Amygdala (tissue), 56 donors: ENCODE measurements at places on chromosomes 12 and 14.
A peak's percentile ranks its signal among the peaks of the same experiment; 100 is the strongest.

DNA sequence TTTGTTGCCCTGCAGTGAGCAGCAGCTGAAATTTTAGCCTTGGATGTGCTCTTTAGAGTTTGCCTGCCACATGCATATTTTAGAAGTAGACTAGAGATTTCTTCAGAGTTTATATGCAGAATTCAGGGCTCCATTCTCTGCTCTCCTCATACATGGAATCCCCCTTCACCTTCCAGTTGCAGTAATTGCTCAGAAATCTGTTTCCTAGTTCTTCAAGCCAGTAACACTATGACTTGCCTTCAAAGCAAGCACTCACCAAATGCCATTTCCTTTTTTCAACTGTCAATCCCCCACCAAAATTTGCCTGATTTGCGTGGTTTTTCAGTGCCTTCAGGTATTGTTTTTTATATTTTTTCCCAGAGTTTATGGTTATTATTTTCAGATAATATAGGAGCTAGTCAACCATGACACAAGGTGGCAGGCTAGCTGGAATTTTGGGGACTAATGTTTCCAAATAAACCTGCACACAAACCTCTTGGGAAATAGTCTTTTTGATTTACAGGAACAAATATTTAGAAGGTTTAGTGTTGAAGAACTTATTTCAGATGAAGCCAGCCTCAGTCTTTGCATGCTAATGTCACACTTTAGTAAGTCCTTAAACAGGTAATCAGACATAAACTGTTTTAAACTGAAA lies 79.2 kb downstream of the ASCL1 start:
- no peak for DNase-seq

- DNase-seq, result no peak
These were observed 8.6 kb upstream of the ANKRD9 start for GRCh38 chr14:102518063-102518648.

GRCh38 chr12:26599096-26599695 lies 233.8 kb downstream of the ITPR2 start:
- no peak for DNase-seq

- peak; percentile 30 for DNase-seq
These were observed 124.8 kb upstream of the MAP1LC3B2 start for GRCh38 chr12:116434155-116435011.

- DNase-seq, result no peak
These were observed 26.9 kb downstream of the BCL11B start for GRCh38 chr14:99244941-99245563.

DNA sequence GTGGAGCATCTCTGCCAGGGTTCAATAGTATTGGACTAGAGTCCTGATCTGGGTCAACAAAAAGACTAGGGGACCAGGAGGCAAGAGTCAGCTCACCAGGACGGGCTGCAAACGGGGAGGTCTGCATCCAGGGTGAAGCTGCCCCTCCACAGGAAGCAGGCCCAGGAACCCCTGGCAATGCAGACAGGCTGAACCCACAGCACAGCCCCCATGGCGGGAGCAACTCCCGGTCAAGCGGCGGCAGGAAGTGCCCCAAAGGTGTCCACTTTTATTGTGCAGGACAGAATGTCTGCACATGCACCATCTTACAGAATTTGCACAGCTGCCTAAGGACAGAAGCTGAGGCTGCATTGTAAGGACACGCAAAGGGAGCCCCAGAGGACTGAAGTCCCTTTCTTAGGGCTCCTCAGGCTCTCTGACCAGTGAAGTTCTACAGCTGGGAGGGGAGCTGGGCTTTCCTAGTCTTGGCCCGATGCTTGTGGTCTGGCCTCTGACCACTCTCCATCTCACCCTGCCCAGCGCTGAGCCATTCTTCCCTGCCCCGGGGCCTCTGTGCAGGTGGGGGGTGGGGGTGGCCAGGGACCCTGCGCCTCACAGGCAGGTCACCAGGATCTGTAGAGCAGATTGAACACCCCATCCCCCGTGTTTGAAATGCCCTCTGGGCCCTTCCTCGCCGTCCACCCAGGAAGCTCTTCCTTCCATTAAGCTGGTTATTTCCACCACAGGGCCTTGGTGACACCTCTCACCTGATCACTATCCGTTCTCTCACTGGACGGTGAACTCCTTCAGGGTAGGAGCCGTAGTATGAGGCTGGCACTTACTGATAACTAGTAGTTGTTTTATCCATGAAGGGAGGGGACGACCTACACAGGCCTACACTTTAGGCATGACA lies 75.9 kb downstream of the NINJ2 start:
- no peak for DNase-seq

GRCh38 chr12:6635375-6635855 lies 344 bp downstream of the LPAR5 start:
- no peak for DNase-seq

DNA sequence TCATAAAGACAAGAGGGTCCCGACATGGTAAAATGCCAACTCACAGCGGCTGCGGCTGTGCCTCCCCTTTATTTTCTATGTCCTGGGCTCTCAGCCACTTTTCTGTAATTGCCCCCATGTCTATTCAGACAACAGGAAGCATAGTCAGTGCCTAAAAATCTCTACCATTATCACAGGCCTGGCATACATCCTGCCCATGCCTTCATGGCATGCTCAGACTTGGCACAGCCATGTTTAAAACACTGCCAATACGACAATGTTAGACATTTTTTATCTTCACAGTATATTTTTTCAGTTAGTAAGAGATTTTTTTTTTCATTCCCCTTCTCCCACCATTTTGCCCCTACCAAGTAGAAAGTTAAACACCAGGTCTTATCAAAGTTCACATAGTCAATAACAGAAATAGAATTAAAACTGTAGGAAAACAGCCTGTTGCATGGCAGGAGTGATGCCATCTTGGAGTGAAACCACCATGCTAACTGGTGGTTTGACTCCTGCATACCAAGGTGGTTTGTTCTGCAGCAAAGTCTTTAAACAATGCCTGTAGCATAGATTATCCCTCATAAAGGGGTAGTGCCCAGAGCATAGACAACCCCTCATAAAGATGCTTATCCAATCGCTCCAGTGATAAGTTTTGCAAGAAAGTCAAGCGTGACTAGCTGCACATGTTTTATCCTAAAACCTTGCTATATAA lies 18.9 kb upstream of the CERS5 start:
- no peak for DNase-seq

DNA sequence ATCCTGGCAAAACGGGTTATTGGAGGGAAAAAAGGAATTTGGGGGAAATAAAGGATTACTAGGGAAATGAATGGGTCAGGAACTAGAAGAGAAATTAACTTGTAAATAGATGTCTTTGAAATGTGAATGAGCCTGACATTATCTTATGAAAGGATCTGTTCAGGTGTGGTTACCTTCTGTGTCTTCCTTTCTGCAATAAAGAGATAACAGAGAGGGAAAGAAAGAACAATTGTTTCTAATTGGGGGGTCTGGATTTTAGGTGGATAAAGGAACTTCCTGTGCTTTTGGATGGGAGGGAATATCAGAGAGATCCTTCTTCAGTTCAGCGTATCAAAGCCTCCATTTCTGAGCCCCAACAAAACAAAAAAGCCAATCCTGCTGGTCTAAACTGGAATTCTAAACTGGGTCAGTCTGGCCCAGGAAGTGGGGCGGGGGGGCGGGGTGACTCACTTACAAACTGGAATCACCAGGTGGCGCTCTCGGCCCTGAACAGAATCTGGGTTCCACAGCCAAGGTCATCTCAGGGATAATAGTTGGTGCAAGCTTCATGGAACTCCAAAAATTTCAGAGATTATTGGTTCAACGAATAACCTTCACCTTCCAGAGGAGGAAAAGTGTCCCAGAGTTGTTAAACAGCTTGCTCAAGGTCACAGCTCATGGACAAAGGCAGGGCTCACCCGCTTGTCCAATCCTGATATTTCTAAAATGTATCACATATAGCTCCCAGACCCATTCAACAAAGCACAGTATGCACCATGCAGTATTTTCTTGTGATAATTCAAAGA lies 15.2 kb upstream of the PEBP1 start:
- DNase-seq, result peak; percentile 66

- DNase-seq, result peak; percentile 67
These were observed 394 bp upstream of the AMIGO2 start for GRCh38 chr12:47079981-47080724.

DNA sequence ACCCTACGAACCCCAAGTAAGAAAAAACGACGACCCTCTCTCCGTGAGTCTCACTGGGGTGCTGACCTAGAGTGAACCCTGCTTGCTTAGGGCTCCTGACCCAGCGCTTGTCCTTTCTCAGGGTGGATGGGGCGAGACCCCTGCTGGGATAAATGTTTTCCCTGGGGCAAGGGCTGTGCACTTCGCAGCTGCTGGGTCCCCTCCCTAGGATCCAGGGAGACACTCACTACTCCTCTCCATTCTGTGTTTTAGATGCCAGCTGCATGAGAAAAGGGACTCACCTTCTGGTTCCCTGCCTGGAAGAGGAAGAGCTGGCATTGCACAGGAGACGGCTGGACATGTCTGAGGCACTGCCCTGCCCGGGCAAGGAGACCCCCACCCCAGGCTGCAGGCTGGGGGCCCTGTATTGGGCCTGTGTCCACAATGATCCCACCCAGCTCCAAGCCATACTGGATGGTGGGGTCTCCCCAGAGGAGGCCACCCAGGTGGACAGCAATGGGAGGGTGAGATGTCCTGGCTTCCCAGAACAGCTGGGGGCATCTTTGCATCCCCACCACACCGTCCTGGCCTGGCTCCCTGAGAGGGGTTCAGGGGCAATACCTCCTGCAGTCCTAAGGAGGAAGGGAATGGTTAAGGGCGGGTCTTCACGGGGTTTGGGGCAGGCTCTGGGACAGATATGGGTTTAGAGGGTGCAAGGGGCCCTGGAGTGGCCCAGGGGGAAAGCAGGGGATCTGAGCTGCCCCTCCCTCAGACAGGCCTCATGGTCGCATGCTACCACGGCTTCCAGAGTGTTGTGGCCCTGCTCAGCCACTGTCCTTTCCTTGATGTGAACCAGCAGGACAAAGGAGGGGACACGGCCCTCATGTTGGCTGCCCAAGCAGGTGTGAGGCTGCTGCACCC lies 663 bp downstream of the ANKRD33 start:
- DNase-seq, result no peak

GRCh38 chr12:111557271-111558106 lies 41.6 kb downstream of the ATXN2 start:
- DNase-seq, result no peak

DNA sequence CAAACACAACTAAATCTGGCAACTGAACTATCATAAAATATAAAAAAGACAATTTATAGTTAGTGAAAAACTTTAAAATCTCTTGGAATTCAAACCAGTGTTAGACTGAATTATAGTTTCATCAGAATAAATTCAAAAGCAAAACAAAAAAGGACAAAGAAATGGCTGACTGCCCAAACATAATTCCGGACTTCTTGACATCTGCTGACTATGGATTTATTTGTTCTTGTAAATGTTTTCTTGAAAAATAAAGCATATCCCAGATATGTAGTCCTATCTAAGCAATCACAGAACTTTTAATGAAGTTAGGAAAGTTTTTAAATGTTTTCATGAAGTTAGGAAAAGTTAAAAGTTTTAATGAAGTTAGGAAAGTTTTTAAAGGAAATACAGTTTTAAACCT lies 45.8 kb upstream of the CNTN1 start:
- no peak for DNase-seq

GRCh38 chr14:99517643-99518381 lies 36.6 kb downstream of the CCNK start:
- no peak for DNase-seq

DNA sequence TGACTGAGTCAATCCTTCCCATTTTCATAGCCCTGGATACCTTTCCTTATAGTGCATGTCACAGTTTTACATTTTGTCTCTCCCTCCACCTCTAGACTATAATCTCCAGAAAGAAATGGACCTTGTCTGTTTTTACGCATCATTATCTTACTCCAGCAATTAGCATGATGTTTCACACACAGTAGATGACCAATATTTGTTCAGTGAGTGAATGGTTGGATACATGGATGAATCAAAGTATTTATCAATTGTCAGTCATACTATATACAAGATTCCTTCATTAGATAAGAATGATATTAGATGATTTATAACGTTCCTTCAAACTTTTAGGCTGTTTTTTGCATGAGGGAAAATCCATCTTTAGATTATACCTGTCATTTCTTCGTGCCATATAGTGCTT lies 61.1 kb downstream of the PTHLH start:
- DNase-seq, result no peak

- no peak for DNase-seq
These were observed 37.8 kb downstream of the PROX2 start for GRCh38 chr14:74838166-74838565.

DNA sequence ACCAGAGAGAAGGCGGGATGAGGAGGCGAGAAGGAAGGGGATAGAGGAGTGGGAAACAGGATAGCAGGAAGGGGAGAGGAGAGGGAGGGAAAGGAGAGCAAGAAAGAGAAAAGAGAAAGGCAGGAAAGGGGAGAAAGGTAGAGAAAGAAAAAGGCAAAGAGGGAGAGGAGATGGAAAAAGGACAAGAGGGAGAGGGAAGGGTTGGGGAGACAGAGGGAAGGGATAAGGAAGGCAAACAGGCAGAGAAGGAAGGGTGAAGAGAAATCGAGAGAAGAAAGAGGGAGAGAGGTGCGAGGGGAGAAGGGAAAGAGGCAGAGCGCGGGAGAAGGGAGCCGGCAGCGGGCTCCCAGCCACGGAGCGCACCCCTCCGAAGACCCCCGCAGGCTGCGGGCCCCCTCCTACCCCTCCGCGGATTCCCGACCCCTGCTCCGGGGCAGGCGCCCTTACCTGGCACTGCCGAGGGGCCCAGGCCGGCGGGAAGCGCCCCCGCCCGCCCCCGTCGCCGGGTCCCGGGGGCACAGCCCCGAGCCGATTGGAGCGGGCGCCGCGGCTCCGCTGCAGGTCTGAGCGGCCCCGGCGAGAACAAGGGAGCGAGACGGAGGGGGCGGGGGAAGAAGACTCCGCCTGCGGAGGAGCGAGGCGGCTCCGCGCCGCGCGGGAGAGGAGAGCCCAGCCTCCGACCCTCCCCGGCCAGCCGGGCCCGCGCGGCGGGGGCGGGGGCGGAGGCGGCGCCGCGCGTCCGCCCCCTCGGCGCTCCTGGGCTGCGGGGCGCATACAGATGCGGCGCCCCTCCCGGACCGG lies at the start of gene CDH24:
CDH24 (minus strand) TSS at position 565 of the 801 bp plus-strand sequence. CDS start 1,787 bp downstream, outside the sequence.
- DNase-seq, result no peak

- no peak for DNase-seq
These were observed 370.2 kb downstream of the DPF3 start for GRCh38 chr14:72523424-72524294.

DNA sequence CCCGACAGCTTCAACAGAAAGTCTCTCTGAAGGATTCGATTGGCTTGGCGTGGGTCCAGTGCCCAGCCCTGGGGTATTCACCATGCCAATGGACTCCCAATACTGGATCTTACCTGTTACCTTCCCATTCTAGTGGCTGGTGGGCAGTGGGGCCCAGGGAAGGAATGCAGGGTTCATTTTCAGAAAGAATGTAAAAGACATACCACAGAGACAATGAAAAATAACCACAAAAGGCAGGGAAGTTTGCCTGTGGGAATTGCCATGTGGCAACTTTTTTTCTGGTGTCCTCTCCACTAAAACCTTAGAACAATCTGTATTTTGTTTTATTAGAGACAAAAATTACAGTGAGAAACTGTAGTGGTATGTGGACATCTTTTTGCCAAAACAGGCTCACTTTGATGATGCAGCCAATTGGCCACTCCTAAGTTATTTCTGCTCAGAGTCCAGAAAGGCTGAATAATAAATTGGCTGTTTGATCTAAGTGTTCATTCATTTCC lies 55.2 kb downstream of the PTGER2 start:
- DNase-seq, result no peak

- no peak for DNase-seq
These were observed 88.9 kb upstream of the BTG1 start for GRCh38 chr12:92234533-92234932.
